ENCODE measurements at places on chromosomes 11 and 22.

- no peak for DNase-seq
Measured at GRCh38 chr11:24206030-24206429, 290.8 kb upstream of the LUZP2 start.

- DNase-seq, result no peak
Measured at GRCh38 chr11:86097980-86098379, 29.1 kb upstream of the PICALM start.

GRCh38 chr22:29225422-29226090, 19.9 kb downstream of the EMID1 start:
- DNase-seq, result peak; percentile 65

GRCh38 chr11:134226806-134227325, 2.4 kb downstream of the VPS26B start:
- DNase-seq, result no peak

DNA sequence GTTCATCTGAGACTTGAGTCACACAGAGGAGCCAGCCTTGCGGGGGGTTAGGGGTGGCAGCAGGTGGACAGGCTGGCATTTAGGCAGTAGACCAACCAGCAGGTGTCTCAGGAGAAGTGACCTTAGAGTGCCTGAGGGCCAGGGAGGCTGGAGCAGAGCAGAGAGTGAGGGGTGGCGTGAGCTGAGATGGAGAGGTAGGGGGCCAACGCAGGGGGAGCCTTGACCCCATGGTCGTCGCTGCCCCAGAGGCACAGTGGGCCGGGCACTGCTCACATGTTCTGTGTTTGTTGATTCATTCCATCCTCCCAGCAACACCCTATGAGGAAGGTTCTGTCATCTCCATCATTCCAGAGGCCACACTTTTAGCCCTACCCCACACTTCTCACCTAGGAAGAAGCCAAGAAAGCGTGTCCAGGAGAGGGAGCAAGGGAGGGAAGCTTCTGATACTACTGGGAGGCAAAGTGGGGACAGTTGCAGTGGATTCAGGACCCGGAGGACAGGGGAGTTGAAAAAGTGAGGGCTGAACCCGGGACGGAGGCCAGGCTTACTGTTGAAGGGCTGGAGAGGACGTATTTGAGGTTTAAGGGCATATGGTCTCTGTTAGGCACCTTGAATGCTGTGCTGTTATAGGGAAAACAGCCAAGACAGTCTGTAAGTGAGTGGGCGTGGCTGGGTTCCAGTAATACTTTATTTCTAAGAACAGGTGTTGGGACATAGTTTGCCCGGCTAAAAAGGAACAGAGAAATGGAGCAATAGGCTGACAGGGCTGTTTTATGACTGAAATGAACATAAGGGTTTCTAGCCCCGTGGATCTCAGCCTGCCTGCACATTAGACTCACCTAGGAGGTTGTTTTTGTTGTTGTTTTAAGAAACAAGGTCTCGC, 7.3 kb downstream of the SART1 start:
- DNase-seq, result no peak

- DNase-seq, result no peak
Measured at GRCh38 chr11:111456086-111456858, 55.9 kb downstream of the BTG4 start.

- no peak for DNase-seq
Measured at GRCh38 chr11:5737091-5737490, 843 bp downstream of the OR56B1 start.

GRCh38 chr11:36394056-36394455, 98.0 kb downstream of the PRR5L start:
- no peak for DNase-seq

GRCh38 chr11:62048100-62048499, 75.7 kb upstream of the INCENP start:
- DNase-seq, result no peak

DNA sequence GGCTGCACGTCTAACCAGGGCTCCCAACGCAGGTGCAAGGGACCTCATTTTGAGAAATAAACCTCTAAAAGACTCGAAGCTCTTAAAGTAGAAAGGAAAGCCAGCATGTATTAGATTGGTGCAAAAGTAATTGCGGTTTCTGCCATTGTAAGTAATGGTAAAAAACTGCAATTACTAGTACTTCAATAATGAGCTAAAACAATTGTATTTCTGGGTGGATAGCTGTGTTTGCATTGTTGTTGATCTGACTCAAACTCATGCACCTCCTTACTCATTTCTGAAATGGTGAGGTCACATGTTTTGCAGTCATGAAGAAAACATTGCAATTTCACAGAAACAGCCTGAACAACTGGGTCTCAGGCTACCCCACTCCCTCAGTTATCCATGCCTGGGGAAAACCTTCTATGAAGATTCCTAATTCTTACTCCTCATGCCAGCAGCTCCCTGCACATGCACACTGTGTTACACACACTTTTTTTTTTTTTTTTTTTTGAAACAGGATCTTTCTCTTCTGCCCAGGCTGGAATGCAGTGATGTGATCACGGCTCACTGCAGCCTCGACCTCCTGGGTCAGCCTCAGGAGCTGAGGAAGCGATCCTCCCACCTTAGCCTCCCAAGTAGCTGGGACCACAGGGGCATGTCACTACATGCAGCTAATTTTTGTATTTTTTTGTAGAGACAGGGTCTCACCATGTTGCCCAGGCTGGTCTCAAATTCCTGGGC, 24.6 kb downstream of the VWCE start:
- no peak for DNase-seq

DNA sequence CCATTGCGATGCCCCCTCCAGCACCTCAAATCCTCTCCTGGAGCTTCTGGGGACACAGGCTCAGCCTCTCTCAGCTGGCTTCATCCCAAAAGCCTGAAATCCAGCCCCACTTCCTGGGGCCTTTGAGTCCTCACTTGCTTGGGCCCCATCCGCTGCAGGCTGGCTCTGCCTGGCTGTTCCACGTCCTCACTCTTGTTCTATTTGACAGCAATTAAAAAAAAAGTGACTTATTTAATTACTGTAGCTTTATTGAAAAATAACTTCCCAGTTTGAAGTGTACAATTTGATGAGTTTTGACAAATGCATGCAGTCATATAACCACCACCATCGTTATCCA, 27.2 kb downstream of the PARVG start:
- DNase-seq, result no peak

DNA sequence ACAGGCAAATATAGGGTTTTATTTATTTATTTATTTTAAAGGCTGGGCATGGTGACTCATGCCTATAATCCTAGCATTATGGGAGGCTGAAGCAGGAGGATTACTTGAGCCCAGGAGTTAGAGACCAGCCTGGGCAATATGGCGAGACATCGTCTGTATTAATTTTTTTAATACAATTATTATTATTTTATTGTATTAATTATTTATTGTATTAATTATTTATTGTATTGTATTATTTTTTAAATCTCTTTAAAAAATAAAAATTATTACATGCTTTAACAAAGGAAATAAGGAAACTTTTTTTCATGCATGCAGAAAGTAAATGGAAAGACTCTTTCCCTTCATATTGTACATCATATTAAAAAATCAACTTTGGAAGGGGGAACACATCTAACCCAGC, 3.5 kb downstream of the SCN3B start:
- DNase-seq, result no peak

DNA sequence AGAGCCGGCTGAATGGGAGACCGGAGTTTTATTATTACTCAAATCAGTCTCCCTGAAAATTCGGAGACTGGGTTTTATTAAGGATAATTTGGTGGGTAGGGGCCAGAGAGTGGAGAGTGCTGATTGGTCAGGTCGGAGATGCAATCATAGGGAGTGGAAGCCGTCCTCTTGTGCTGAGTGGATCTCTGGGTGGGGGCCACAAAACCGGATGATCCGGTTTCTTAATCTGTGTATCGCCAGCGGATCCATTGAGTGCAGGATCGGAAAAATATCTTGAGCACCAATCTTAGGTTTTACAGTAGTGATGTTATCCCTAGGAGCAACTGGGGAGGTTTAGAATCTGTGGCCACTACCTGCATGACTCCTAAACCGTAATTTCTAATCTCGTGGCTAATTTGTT, 886 bp upstream of the NIPSNAP1 start:
- no peak for DNase-seq

- DNase-seq, result no peak
Measured at GRCh38 chr11:44456544-44457300, 108.7 kb upstream of the CD82 start.

DNA sequence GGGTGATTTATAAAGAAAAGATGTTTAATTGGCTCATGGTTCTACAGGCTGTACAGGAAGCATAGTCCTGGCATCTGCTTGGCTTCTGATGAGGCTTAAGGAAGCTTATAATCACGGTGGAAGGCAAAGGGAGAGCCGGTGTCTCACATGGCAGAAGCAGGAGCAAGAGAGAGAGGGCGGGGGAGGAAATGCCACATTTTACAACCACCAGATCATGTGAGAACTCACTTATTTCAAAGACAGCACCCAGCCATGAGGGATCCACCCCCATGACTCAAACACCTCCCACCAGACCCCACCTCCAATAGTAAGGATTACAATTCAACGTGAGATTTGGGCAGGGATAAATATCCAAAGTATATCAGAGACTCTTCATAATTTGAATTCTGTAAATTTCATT, 200.7 kb downstream of the MSANTD4 start:
- DNase-seq, result no peak

DNA sequence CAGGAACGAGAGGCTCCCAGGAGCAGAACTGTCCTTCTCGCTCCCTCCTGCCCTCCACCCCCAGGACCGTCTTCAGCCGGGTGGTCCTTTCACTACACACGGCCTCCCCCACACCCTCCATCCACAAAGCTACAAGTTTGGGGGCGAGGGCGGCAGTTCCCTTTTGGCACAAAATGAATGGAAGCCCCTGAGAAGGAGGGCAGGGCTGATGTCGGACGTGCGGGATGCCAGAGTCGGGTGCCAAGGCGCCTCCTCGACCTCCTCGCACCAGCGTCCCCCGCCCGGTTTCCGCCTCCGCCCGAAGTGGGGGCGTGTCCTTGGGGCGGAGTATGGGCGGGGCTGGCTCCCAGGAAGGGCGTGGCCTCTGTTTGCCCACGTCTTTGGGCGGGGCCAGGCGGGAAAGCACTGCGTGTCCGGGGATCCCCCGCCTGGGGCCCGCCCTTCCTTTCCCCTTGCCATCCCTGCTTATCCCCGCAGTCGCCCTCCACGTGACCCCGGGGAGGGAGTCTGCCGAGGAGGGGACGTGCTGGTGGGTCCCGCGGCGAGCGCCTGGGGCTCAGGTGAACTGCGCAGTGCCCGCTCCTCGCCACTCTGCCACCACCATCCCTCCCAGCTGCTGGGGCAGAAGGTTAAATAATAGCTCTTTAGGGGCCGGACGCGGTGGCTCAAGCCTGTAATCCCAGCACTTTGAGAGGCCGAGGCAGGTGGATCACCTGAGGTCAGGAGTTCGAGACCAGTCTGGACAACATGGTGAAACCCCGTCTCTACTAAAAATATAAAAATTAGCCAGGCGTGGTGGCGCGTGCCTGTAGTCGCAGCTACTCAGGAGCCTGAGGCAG, 937 bp upstream of the EFEMP2 start:
- DNase-seq, result peak; percentile 94

DNA sequence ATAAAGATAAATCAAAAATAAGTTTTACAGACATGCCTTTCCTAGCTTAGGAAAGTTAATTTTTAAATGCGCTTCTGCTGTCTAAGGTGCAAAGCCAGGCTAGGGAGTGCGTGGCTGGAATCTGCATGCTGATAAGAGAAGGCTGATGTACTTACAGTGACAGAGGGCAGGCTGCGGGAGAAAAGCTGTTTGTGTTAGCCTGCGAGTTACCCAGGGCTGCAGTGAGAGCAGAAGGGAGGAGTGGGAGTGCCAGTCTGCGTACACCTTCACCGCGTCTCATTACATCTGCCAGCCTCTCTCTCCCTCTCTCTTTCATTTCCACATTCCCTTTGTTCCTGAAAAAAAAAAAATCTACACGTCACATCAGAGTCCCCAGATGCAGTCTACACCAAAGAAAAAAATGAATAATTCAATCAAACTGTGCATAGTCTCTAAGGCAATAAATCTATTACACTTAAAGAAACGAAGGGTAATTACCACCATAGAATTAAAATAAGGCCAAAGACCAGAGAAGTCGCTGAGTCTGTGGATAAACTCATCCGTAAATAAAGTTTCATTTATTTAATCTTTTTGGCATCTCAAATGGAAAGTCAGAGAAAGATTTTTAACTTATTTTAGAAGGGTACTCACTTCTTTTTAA, 126.4 kb upstream of the C11orf58 start:
- DNase-seq, result no peak

GRCh38 chr11:114774599-114775361, 96.5 kb downstream of the NXPE2 start:
- DNase-seq, result no peak

- DNase-seq, result no peak
Measured at GRCh38 chr11:116687458-116688201, 85.2 kb downstream of the BUD13 start.

DNA sequence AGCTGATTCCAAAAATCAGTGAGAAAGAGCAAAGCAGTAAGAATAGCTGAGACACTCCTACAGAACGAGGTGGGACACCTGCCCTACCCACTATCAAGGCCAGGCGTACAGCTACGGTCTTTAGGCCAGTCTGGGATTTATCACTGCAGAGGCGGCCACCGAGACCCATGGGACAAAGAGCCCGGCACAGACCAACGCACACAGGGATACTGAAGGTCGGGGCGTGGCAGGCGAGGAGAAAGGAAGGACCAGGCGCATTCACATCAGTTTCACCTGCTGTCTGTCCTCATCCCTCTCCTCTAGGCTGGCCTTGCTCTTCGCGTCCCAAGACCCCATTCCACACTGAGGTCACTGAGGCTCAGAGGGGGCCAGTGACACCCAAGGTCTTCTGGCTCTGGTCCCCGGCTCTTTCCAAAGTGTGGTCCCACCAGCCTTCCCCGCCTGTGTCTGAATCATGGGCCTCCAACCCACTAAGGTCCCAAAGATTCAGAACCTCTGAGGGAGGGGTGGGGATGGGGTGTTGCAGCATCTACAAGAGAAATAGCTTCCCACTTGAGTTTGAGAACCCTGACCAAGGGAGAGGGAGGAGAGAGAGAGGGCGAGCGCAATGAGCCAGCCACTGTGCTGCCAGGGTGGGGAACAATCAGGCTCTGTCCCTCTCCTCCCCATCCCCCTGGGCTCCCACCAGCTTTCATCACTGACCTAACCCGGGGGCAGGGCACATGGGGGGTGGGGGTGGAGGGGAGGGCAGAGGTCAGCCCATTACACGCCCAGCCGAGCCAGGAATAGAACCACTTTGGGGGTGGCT, 7.2 kb upstream of the PICK1 start:
- no peak for DNase-seq

DNA sequence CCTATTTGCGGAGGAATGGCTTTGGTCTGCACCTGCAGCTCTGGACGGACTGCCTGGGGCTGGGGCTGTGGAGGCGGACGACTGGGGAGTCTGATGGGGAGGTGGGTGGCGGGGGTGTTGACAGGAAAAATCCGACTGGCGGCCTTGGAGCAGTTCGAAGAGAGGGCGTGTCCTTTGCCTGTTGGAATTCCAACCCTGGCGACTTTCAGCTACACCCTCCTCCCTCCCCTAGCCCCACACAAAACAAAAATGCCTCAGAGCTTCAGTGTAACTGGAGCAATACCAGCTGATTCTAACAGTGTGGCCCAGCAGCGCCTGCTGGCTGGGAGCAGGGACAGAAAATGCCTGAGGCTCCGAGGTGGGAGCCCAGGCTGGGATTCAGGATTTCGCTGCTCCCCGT, 85.4 kb downstream of the ATXN10 start:
- no peak for DNase-seq

- no peak for DNase-seq
Measured at GRCh38 chr22:43211941-43212433, 25.1 kb upstream of the TTLL12 start.
